Fibroblast of lung (primary cell): ENCODE measurements at places on chromosomes 2 and 18.

DNA sequence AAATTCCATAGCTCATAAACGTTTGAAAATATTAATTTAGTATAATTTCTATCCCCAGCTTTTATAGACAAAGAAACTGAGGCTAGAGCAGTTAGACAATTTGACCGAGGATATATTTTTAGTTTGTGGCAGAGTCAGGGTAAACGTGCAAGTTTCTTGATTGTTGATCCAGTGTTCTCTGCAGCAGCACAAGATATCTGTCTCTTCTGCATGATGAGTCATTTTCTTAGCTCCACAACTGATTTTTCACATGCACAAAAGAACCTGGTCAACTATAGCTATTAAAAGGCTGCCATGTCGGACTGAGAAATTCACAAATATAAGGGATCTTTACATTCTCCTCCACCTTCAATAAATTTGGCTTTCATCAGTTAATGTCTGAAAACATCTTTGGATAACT, 143.4 kb upstream of the CYP26B1 start:
- peak; percentile 51 for DNase-seq

DNA sequence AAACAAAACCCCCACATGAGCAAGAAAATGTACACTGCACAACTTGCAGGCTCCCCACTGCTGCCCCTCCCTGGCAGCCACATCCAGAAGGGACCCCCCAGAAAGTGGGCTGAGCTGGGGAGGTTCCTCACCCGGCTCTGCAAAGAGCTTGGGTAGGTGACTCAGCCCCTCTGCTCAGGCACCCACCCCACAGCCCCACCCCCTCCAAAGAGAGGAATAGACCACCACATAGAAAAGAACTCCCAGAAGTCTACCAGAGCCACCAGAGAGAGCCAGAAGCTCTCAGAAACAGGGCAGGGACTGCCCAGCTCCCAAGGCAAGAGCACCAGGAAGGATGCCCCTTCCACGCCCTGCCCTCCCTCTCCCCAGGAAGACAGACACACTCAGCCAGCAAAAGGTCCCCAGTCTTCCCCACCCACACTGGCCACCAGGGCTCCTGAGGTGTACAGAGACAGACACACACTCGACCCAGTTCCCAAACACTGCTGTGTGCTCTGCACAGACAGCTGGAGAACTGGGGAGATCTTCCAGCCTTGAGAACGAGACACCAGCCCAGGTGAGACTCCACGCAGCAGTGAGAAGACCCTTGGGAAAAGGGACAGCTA, 28.2 kb downstream of the BIN1 start:
- no peak for DNase-seq

DNA sequence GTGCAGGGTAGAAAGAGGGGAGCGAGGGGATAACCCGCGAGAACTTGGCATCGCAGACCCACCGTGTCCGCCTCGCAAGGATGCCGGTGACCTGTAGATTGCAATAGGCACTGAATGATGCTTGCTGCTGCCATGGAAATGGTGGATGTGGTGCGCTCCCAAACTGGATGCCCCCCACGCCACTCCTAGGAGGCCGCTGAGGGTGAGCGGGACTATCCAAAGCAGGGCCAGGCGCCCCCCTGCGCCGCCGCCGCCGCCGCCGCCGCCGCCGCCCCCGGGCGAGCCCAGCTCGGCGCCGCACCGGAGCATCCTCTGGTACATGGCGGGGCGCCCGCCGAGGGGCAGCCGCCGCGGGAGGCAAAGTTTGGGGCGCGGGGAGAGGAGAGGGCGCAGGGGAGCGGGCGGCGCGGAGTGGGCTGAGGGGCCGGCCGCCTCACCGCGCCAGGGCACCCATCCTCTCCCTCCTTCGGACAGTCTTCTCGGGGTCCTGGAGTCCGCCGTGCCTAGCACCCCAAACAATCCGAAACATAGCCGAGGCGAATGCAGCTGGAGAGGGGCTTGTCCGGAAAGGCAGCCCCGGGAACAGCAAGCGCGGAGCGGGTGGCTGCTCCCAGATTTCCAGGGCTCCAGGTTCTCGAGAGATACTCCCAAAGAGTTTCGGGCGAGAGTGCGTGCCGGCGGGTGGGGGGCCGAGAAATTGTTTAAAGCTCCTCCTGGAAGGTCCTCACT, 685.1 kb downstream of the NRXN1 start:
- no peak for DNase-seq

DNA sequence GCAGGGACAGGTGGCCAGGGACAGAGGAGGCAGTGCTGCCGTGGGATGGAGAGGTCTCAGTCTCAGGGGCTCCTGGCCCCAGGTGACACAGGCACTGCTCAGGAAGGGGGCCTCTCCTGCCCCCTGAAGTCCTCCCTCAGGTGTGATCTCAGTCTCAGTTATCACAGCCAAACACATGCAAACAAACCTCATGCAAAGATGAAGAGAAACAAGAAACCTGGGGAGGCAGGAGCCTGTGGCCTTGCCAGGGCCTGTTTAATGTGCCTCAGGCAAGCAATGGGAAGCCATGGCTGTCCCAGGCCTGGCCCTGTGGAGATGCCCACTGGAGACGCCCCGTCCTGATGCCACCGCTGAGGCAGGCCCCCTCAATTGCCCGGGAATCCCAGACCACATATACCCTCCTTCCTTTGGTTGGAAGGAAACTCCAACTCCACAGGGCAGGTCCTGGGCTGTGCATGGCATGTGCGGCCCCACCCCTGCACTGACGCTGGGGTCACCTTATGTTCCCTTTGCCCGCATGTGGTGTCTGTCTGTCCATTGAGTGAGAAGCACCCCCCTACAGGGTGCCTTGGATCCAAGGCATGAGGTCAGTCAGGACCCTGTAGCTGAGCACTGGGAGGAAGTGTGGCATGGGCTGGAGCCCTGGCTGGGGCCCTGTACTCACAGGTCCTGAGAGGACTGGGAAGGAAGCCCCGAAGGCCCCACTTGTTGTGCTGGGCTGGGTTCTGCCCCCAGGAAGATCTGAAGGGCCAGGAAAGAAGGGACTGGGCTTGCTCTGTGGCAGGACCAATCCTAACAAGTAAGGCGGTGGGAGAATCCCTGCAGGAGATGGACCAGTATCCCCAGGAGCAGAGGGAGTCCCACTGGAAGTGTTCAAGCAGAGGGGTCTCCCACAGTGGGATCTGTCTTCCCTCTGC, 68.8 kb upstream of the RAB6C start:
- DNase-seq: no peak

GRCh38 chr2:216632952-216633615, at the start of gene IGFBP2:
TSS of gene IGFBP2 (plus strand) at chr2:216633420. CDS start at chr2:216633524, 104 bp downstream.
- peak; percentile 46 for DNase-seq

DNA sequence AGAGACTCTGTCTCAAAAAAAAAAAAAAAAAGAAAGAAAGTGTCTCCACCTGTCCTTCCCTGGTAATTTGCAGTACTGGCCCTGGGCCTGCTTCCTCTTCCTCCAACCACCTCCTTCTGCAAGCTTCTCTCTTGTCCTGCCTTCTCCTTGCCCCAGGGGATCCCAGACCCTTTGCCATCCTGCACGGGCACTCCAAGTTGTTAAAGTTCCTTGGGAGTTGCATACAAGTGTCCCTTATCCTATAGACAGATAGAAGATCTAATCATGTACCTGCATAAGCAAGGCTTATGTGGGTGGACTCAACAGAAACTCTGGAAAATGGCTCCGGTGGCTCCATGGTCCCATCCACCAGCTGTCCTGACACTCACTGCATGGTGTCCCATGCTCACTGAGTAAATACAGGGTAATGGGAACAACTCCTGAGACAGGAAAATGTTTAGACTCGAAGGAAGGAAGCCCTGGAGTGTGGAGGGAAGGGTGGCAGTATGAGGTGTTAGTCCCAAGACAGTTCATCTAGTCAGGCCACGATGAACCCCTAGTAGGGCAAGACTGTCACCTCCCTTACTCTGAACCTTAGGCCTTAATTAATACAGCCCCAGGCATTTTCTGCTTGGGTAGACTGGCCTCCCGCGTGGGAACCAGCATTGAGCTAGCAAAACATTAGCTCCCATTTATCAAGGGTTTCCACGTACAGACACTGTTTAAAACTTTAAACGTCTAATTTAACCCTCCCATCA, 17.1 kb downstream of the ODC1 start:
- no peak for DNase-seq
